Keratinocyte (primary cell): ENCODE measurements at places on chromosomes 1 and 21.

DNA sequence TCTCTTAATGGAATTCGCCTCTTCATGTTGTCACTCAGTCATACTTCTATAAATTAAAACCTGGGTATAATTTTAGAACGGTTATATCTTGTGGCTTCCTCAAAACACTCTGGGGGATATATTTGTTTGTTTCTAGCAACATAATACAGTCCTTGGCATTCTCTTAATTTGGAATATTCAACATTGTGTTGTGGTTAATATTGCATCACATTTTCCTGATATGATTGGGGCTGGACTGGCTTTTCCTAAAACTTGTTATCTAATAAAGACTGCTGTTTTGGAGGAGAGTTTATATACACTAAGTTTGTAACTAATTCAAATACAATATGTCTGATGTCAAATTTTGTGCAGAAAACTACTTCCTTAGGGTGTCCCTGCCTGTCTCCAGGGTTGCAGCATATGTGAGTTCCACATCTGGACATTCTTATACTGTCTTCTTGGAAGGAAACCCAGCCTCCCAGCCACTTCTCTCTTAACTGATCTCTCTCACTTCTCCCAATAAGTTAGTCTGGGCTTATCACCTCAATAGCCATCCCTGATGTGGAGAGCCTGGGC lies 892.6 kb downstream of the MRPL39 start:
- DNase-seq, result no peak

- no peak for DNase-seq
Measured at GRCh38 chr1:145983960-145984830, 12.2 kb downstream of the TXNIP start.

- no peak for DNase-seq
Measured at GRCh38 chr1:240492832-240493440, 119.0 kb downstream of the GREM2 start.

GRCh38 chr1:119537966-119538365 lies 31.0 kb downstream of the HSD3B1 start:
- no peak for DNase-seq

DNA sequence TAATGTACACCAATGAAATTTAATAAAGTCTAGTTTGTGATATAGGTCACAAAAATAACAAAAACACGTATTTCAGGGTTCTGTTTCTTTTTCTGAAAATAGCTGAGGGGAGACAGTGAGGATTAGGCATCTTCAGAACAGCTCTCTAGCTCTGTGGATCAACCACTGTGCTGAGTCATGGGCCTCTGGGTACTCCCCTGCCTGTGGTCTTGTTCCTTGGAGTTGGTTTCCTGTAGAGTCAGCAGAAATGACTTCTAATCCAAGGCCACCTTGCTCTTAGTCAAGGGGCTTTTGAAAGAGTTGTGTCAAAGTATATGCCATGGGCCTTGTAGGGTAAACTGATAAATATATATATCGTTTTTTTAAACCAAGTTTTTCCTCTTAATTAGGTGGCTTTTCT lies 141.8 kb upstream of the ZRANB2 start:
- no peak for DNase-seq

DNA sequence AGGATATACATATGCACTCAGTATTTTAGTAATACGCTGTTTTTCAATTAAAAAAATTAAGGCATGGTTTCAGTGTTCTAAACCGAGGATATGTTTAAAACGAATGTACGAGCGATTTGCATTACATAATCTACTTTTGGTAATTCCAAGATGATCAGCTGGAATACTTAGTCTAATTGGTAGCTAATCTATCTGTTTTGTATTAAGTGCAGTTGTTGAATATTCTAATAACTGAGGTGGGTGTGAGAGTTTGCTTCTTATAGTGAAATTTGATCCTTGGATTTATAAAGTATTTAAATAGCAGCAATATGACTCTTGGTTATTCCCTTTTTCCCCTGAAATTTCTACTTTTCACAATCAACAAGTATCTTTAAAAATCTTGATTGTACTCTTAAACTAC lies 1.3 kb downstream of the RNF2 start:
- no peak for DNase-seq

GRCh38 chr1:25651036-25651640 lies 34.5 kb downstream of the MAN1C1 start:
- DNase-seq, result no peak

DNA sequence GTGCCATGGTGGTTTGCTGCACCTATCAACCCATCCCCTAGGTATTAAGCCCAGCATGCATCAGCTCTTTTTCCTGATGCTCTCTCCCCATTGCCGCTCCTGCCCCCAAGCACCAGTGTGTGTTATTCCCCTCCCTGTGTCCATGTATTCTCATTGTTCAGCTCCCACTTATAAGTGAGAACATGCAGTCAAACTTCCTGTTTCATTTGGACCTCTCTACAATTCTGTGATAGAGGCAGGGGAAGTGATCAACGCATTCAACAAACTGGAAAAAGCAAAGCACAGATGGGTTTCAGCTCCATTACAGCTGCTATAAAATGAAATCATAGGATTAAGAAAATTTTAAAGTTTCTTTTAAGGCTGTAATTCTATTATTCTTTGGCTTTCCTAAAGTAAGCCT lies 23.3 kb upstream of the CD55 start:
- no peak for DNase-seq

DNA sequence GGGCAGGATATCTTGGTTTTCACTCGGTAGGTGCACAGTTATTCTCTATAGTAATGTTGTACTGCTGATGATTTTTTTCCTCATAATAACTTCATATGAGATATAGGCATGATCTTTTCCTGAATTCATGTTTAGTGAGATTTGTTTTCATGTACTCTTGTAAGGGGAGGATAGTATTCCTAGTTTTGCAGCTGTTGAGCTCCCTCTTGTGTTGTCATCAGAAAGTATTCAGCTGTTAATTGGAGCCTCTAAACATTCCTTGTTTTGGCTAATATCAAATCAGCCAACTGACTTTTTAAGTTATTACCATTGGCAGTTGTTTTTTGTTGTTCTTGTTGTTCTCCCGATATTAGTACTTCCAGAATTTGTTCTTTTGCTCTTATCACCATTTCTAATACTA lies 24.4 kb downstream of the OR10R2 start:
- no peak for DNase-seq
